Chondrocyte (in vitro differentiated cells): ENCODE measurements at places on chromosomes 4 and X.

DNA sequence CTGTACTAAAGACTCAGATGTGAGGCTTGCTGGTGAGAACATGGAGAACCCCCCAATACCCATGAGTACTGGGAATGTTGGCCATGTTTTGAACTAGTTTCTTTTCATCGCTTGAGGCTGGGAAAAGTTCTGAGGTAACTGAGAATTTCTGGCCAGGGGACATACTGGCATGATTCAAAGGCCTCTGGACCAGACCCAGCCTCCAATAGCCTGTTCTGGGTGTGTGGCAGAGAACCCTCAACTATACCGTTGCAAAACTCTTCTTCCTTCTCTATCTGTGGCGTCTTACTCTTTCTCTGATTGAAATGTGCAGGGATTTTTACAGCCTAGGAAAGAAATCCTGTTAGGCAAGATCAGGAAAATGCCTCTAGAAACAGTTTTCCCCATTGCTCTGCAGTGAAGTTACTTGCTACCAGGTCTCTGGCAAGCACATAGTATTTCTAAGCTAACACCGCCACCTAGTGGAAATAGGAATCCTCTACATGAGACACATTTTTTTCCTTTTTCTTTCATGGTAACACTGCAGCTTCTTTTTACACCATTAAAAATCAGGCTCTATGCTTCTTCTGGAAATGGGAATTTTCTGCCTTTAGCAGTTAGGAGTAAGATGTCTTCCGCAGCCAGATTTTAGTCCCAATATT, 170.7 kb upstream of the ZCCHC13 start:
- no peak for DNase-seq

- DNase-seq: no peak
Observed at GRCh38 chr4:185396724-185397385, at the start of gene ANKRD37. Gene ANKRD37, plus strand, starts transcription at chr4:185396841. Its CDS starts 83 bp downstream, at chr4:185396924.

DNA sequence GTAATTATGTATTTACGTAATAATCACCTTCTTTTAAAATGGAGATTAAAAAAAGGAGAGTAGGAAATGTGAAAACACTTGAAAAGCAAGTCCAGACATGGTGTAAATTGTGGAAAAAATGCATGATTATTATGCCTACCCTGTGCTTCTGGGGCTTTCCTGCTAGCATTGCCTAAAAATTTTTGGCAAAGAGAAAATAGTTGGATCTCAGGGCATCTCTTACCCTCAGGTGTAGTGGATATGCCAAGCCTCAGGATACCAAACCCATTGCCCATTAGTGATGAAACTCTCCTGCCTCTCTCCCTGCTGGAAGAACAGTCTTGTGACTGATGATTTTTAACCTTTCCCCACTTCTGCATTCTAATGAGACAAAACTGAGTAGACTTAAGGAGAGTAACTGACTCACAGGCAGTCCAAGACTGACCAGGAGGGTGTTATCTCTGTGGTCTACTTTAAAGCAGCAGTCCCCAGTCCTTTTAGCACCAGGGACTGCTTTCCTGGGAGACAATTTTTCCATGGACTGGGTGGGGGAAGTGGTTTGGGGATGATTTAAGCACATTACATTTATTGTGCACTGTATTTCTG, 174.6 kb downstream of the ZNF330 start:
- DNase-seq: no peak

DNA sequence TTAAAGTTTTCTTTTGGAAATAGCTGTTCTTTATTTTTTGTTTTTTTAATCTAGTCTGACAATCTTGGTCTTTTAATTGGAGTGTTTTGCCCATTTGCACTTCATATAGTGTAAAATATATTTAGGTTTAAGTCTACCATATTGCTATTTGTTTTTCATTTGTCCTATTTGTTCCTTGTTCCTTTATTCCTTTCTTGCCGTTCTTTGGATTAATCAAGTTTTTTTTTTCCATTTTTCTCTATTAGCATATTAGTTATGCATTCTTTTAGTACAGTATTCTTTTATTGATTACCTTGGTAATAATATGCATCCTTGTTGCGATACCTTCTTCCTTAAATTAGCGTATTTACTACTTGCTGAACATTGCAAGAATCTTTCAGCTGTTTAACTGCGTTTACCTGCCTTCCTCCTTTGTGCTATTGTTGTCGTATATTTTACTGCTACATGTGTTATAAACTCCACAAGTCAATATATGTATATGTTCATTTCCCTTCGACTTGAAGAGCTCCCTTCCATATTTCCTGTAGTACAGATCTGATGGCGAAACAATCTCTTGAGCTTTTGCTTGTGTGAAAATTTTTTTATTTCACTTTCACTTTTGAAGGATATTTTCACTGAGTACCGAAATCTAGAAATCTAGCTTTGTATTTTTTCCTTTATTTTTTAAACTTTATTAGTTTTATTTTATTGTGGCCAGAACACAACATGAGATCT, 23.9 kb upstream of the RNF212 start:
- DNase-seq: no peak

GRCh38 chr4:3044870-3045819, 29.2 kb downstream of the HTT-AS start:
- DNase-seq: no peak

DNA sequence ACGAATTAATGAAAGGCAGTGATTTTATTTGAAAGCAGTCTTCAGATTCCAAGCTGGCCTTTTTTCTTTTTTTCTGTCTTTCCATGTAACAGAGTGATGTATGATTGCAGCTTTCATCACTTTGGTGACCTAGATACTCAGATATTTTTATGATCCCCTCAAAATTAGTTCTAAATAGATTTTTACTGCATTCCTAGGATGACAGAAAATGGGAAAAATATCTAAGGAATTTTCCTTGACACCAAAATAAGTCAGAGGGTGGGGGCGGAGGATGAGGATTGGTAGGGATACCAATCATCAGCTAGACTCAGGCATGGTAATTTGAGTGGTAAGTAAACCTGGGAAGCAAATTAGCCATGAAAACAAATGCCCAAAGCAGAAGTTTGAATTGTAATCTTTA, 11.9 kb upstream of the HMGB2 start:
- DNase-seq: no peak
